Stimulated activated CD8-positive, alpha-beta memory T cell treated with anti-CD3 and anti-CD28 coated beads, Interleukin-2, amount 100 ng/mL, for 1 hour (primary cell): ENCODE measurements at places on chromosomes 3 and 15.

GRCh38 chr15:22868495-22868894, 30.0 kb downstream of the NIPA2 start:
- no peak for DNase-seq

DNA sequence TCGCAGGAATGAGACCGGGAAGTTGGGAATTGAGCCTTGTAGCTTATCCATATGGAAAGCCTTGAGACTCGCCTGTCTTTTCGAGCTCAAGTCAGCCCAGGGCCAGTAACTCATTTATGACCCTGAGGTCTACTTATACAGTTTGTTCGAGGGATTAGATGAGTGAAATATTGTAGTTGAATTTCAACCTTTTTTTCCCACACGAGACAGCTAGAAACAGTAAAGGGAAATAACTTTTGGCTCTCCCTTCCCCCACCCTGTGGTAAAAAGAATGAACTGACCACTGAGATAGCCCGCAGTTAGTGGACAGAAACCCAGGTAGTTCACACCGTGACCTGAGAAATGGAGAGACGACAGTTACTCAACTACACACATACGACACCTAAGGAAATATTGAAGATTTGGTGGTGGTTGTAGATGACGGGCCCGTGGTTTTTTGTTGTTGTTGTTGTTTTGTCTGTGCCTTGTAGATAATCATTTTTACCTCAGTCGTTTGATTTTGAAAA, 841 bp downstream of the EIF3J start:
- DNase-seq, result no peak

GRCh38 chr3:101796077-101796680, 17.2 kb downstream of the NXPE3 start:
- DNase-seq, result no peak

DNA sequence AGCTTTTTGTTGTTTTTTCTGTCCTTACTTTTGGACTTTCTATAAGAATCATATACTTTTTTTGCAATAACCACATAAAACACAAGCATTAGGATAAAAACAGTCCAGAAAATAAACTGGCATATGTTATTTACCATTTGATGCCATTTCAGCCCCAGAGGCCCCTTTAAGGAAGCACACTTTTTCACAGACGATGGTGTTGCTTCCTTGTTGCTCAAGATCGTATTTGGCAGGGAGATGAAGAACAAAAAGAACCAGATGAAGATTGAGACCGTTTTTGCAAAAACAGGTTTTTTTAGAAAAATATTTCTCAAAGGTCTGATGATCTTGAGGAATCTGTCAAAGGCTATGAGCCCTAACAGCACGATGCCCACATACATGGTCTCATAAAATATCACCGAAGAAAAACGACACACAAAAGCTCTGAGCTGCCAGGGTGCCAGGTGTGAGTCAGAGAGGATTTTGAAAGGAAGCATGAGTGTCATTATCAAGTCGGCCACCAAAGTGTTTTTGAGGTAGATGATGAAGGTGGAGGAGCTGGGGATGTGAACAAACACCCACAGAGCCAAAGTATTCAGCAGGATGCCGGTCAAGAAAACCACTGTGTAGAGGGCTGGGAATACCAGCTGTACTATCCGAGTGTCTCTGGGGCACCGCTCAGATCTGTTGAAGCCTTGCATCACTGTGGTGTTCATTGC, 902 bp downstream of the P2RY13 start:
- no peak for DNase-seq

- no peak for DNase-seq
Observed at GRCh38 chr3:13880811-13881156, 913 bp upstream of the WNT7A start.

DNA sequence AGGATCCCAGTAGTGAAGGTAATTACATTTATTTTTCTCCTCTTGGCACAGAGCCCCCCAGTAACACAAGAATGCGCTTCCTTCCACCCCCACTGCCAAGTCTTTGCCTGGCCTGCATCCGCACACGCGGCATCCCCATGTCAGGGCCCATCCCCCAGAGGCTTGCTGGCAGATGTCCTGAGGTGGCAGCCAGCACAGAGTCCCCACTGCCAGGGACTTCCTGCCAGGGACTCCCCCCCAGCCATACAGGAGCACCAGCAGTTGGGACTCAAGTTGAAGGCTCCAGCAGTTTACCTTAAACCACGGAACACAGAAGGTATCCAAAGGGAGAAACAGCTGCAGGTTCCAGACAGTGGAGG, 41.0 kb downstream of the MEGF11 start:
- DNase-seq, result no peak

DNA sequence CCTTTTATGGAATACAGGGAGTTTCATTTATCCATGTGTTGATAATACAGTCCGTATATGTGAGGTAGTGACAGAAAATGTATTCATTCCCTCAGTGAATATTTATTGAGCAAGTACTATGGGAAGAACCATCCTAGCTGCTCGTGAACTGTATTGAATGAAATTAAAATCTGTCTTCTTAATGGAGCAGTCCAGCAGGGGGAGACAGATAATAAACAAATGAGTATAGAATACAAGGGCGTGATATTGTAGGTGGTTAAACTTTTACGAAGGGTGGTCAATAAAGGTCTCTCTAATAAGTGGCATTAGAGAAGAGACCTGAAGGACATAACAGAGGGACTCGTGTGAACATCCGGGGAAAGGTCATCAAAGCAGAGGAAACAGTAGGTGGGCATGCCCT, 62.7 kb upstream of the OSTN start:
- DNase-seq, result no peak

DNA sequence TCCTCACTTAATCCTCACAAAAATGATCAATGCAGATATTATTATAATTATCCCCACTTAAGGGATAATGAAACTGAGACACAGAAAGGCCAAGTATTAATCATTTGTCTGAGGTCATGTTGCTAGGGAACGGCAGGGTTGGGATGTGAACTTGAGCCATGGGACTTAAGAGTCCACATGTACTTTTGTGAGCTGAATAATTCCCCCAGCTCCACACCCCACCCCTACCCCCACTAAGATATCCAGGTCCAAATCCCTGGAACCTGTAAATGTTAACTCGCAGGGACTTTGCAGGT, 290.5 kb upstream of the GADL1 start:
- DNase-seq, result no peak

- no peak for DNase-seq
Observed at GRCh38 chr3:187717572-187717971, 15.2 kb upstream of the RTP2 start.

DNA sequence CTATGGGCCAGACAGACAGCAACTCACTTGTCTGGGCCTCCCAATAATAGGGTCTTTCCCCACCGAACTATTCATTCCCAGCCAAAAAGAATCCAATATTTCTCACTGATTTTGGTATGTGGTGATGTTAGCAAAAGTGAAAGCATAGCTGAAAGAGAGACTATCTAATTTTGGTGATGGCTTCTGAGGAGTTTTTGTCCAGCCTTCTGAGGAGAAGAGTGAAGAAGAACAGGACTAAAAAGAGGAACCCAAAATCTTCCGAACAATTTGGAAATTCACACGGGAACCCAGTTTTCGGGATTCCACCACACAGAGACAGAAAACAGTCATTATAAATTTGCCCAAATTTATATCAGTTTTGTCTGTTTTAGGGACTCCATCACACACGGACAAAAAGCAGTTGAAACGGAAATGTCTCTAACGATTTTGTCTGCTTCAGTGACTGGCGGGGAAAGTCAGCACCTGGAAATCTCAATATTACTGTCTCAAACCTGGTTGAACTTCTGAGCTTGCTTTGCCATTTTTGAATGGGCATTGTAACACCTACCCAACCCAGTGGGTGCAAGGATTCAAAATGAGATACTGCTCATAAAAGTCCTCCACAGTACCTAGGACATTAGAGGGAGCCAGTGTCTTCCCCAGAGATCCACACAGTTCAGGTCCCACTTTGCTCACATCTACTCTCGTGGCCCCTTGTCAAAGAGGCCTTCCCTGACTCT, 9.1 kb downstream of the CD80 start:
- DNase-seq, result no peak

GRCh38 chr3:85567071-85567676, 608.4 kb downstream of the CADM2 start:
- DNase-seq, result no peak
